ENCODE measurements at places on chromosomes 3 and 15. TPM values are rescaled to one million over a fixed set of nuclear protein-coding genes. Genes with fewer than 3 reads are reported as not detected.

KNG1 gene
- total RNA-seq: not detected

NANOGP8 gene
- total RNA-seq: not detected

AP3B2 gene
- 1.6 TPM for total RNA-seq

PSMA4 gene
- 114 TPM for total RNA-seq

CSPG4 gene
- 11.3 TPM for total RNA-seq

MLH1 gene
- total RNA-seq: 20.1 TPM

GOLGA6L6 gene
- total RNA-seq: not detected

WDR82 gene
- total RNA-seq: 48.1 TPM

NPAP1 gene
- total RNA-seq: not detected

STRIT1 gene
- total RNA-seq: not detected

CADM2 gene
- not detected for total RNA-seq

SPATA12 gene
- not detected for total RNA-seq

SOX2 gene
- not detected for total RNA-seq

CSPG5 gene
- not detected for total RNA-seq

STRC gene
- total RNA-seq: not detected
